ENCODE measurements at places on chromosomes 5 and 9. TPM values are rescaled to one million over a fixed set of nuclear protein-coding genes. Genes with fewer than 3 reads are reported as not detected.

DNA sequence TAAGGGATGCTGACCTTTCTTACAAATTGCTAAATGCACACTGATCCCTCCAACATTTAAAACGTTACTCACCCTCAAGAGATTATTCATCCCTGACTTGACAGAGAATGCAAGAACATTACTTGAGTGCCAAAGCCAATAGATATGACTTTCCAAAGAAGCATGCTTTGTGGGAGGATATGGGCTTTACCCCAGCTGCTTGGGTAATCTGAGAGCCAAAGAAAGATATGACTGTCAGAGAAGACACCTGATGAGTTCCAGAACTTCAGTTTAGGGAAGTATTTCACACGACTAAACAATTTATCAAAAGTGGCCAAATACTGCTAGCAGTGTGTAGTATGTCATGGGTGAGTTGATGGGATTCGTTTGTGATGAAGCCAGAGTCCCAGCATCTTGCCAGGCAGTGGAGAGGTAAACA is 7.4 kb upstream of the SPDL1 start:
- no peak for DNase-seq

- no peak for DNase-seq
These were observed 16.2 kb downstream of the KCNMB1 start for GRCh38 chr5:170372971-170373370.

ZCCHC9 gene
- polyA plus RNA-seq = 46.7 TPM

PKD2L2 gene
- polyA plus RNA-seq = 0.48 TPM

DNA sequence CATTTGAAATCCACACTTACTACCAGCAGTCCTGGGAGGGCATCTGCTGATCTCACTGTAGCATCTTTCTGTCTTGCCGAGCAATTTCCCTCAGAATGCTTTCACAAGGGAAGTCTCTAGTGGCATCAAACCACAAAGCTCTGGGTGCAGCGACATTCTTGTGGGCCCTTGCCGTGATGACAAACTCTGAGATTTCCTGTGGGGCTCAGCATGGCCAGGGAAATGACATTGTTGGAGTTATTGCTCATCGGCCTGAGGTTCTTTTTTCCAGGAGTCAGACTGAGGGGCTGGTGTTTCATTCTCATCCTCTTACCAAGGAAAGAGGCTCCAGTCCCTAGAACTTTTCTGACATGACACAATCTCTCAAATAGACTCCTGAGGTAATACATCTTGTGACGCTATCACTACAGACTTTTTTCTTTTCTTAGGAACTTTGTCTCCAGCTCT is 51.4 kb downstream of the PFDN1 start:
- DNase-seq = no peak

DNA sequence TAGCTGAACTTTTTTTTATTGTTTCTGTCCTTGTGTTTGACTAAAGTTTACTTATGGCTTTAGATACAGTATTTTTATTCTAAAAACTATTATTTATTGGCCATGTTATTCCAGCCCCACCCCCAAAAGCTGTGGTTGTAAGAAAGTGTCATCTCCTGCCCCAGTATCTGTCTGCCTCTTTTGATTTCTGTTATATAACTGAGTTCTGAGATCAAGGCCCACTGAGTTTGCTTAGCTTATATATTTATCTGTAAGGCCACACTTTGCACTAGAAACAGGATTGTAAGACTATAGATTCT is 116.8 kb upstream of the TNFAIP8 start:
- no peak for DNase-seq

LMBRD2 gene
- 21.7 TPM for polyA plus RNA-seq

BARHL1 gene
- polyA plus RNA-seq = not detected

GRCh38 chr5:39302472-39302871 is 61.8 kb downstream of the C9 start:
- DNase-seq = no peak

DNA sequence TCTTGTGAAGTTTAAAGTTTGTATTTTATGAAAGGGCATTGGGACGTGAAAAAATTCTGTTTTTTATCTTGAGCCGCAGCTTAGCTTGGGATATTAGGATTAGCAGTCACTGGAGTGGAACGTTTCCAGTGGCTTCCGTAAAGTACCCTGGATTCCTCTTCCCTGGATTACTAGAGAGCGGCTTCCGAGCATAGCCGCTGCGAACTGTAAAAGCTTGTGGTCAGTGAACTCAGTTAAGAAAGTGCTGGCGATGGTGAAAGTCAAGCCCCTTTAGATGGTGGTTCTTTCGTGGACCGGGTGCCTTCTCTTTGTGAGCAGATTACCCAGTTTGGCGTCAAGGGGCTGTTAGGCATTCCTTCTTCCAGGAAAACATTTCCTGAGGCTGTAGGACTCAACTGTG is 168.1 kb downstream of the KDM4C start:
- DNase-seq = no peak

Measured in left kidney (tissue), 8 donors.